ENCODE measurements at places on chromosomes 4 and X.
A peak's percentile ranks its signal among the peaks of the same experiment; 100 is the strongest.

- no peak for DNase-seq
These were observed 64.1 kb downstream of the TMA16 start for GRCh38 chr4:163558539-163559044.

DNA sequence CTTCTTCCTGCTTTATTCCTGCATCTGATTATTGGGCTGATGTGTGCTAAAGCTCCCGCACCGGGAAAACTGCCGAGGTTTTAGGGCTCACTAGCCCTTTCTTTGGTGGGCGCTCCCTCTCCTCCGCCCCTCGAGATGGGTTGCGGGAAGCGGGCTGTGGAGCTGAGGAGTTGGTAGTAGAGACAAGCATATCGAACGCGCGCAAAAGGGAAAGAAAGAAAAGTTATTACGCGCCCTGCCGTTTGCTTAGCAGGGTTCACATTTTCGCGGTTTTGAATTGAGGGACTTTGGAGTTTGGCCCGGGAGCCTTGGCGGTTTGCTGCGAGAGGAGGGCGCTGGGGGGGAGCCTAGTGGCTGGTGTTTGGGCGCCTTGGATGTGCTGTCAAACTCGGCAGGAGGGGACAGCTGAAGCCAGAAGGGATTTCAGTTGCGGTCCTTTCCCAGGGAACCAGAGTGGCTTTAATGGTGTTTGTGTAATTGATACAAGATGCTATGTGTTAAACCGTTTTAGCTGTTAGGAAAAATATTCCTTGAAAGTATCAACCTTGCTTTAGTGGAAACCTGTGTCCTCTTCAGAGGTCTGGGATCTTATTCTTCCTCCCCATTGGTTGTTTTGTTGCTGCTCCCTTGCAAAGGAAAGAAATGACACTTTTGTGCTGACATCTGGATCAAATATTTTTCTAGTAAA lies 1.1 kb downstream of the GAB1 start:
- peak; percentile 30 for DNase-seq

GRCh38 chrX:31036895-31037294 lies 34.9 kb downstream of the FTHL17 start:
- peak; percentile 56 for DNase-seq

DNA sequence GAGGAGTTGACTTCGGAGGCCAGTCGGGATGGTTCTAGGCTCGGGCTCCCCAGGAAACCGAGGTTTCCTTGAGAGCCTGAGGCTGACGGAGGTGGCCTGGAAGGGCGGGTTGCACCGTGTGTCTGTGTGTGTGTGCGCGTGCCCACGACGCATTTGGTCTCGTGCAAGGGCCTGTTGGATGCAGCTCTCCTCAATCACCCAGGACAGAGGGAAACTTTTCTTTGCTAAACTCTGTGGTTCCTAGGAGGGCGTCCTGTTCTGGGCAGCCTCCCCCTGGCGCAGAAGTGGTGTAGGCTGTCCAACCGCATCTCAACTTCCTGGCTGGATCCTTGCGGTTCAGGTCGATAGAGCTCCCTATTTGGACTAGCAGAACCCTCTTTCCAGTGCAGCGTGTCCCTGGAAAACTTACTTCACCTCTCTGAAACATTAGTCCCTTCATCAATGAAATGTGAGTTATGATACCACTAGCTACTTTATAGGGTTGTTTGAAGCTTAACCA lies 973 bp downstream of the STK32B start:
- DNase-seq: no peak

- DNase-seq: peak; percentile 33
These were observed 111.3 kb downstream of the ARHGAP10 start for GRCh38 chr4:147843162-147843561.

GRCh38 chr4:22999419-22999818 lies 306.7 kb downstream of the GBA3 start:
- peak; percentile 22 for DNase-seq

DNA sequence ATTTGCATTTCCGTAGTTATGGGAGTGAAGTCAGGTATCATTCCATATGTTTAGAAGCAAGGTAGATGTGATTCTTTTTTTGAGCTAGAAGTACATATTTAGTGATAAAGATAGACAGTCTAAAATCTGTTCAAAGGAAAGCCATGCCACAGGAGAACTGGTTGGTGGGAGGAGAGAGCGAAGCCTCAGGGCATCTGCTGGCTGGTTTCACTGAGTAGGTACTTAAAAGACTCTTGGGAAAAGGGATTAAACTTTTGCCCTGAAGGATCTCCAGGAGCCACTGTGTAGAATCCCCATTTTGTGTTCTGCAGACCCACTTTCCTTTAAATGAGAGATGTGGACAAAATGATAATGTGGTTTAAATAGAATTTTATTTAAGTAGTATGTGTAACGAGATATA lies 89.6 kb downstream of the SHROOM2 start:
- DNase-seq: no peak

DNA sequence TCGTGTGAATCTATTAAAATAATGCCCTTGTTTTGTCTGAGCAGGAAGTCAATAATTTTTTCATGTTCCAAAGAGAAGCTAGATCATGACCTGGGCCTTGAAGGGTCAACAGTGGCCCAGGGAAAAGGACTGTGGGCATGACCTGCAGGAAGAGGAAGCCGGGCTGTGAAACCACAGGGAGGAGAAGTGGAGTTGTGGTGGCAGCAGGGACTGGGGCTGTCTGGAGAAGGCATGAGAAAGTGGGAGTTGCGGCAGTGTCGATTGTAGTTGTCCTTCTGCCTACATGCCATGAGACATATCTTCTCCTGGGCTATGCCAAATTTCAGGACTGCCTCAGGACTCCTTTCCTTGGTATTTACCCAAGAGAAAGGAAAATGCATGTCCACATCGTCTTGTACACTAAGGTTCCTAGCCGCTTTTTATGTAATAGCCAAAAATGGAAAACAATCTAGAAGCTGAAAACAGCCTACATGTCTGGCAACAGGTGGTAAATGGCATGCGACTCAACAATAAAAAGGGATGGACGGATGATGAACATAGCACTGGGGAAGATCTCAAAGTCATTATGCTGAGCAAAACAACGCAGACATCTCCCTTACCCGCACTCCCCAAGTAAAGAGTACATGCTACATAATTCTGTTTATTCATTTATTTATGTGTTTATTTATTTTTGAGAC lies 13.6 kb upstream of the PTTG2 start:
- no peak for DNase-seq

GRCh38 chr4:41216294-41217019 lies 2.1 kb upstream of the APBB2 start:
- peak; percentile 89 for DNase-seq
